ENCODE measurements at places on chromosomes 7 and 10.

GRCh38 chr10:117948493-117948892 is 98.2 kb downstream of the RAB11FIP2 start:
- DNase-seq = no peak

DNA sequence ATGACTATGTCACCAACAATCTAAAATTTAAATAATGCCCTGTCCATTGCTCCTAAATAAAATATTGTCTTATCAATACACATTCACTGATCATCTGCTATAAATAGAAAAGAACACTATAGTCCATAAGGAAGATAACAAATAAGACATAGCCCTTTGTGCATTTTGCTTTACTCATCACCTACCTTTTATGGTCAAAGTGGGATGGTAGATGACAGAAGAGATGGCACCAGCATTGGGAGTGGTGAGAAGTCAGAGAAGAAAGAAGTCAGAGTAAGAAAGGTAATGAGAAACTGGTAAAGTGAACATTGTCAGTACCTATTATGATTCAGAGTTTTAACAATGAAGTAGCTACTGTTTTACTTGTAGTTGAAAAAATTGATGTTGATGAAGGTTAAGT is 31.1 kb downstream of the SEMA3E start:
- no peak for DNase-seq

GRCh38 chr7:26547156-26547555 is 255.5 kb downstream of the SNX10 start:
- DNase-seq = no peak

DNA sequence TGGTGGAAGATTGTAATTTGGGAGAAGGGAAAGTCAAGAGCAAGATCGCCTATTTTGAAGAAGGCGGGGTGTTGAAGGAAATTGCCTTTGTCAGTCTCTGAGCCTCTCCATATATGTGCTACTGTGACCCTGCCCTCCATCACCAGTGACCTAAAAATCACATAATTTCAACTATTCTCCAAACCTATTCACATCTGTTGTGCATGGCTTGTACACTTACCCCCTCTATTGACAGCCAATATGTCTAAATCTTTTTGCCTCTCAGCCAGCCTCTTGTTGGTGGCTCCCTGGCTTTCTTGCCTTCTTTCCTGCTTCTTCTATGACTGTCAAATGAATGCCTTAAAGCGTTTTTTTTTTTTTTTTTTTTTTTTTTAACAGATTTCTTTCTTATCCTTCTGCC is 295.6 kb downstream of the AUTS2 start:
- DNase-seq = no peak

GRCh38 chr10:12605580-12606405 is 256.4 kb downstream of the CAMK1D start:
- DNase-seq = peak; percentile 47
